ENCODE measurements at places on chromosomes 6 and 20.

DNA sequence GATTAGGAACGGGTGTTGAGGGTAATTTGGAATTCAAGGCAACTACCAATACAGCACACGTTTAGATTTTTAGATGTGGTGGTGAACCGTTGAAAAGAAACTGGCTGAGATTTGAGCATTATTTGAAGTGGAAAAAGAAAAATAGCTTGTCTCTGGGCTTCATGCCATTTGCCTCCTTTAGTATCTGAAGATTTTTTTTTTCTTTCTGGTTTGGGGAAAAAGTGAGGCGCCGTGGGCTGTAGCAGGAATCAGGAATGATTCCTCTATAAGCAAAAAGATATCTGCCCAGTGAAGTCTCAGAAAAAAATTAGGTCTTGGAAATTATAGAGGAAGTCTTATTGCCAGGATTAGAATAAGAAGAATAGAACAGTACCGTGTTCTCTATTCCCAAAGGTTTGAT, 88.5 kb downstream of the RPS12 start:
- no peak for DNase-seq

GRCh38 chr6:86526238-86526637, 411.1 kb upstream of the HTR1E start:
- no peak for DNase-seq

DNA sequence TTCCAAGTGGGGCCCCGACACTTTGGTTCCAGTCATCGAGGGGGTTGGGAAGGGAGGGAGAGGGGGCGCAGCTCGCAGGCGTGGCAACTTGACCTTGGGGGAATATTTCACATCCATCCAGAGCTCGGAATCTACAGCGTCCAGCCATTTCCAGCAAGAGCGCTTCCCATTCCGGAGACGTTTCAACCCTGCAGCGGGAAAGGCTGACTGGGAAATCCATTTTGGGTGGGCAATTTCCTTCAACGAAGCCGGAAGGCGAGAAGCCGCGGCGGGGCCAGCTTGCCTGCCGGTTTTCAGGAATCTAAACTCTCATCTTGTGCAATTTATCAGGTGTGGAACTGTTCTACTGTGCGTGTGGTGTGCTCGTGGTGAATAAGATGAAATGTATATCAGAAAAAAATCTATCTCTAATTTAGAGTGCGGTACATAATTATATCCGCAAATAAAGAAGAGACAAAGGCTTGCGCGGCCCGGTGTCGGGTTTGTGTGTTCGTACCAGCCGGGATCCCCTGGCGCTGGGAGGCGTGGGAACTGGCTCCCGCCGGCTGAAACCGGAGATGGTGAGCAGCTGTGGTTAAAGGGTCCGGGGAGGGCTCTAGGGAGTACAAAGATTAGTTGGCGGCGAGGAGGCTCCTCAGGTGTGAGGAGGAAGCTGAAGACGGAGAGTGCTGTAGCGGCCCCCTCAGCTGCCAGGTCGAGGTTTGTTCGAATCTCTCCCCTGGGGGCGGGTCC, 4.8 kb downstream of the SLC32A1 start:
- no peak for DNase-seq

DNA sequence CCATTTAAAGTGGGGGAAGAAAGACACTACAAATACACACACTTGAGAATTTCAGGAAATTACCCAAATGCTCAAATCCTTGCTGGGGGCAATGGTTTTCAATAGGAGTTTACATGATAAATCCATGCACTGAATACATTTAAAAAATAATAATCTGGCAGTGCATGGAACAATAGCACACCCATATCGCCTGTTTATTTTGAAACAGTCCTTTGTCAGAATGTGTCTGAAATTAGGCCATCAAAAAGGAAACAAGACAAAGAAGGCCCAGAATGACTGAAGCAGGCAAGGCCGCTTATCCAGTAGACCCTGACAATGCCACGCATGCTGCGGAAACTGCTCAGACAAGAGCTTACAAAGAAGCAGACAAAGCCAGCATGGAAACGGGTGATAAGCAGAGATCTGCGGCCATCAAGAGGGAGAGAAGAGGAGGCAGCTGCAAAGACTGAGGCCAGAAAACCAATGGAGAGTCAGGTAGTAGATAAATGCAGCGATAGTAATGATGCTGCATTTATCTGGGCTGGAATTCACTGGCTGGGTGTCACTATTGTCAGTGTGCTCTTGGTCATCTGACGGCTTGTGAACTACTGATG, 211.9 kb upstream of the CNR1 start:
- no peak for DNase-seq

GRCh38 chr6:126919947-126920346, 198.5 kb upstream of the RSPO3 start:
- DNase-seq: no peak

- no peak for DNase-seq
Observed at GRCh38 chr6:150273457-150274309, 95.1 kb upstream of the IYD start.

DNA sequence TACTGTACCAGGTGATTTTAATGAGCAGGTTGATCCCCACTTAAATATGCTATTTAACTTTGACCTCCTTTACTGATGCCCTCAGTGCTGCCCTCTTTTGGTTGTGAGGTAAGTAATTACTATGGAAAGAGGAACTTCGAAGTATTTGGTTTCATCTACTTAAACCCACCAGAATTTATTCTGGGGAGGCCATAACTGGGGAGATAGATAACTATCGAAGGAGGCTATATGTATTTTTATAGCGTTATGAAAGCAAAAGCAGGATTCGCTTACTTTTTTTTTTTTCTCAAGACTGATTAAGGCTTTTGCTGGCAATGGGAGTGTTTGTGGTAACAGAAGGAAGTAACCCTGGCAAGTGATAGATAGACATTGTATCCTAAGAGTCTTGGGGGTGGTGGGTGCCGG, 168.9 kb upstream of the CENPW start:
- DNase-seq: no peak

DNA sequence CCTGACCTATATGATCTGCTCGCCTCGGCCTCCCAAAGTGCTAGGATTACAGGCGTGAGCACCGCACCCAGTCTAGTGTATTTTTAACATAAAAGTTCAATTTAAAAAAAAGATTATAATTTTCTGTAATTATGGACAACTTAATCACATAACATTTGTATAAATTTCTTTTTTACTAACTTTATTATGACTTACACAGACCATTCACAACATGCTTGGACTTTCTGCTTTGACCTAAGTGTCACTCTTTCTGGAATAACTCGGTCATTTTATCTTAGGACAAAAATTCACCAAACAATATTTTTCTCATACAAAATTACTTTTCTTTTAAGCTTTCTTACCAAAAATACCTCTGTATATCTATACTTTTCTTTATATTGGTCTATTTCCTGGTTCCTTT, 15.4 kb upstream of the IL22RA2 start:
- no peak for DNase-seq

DNA sequence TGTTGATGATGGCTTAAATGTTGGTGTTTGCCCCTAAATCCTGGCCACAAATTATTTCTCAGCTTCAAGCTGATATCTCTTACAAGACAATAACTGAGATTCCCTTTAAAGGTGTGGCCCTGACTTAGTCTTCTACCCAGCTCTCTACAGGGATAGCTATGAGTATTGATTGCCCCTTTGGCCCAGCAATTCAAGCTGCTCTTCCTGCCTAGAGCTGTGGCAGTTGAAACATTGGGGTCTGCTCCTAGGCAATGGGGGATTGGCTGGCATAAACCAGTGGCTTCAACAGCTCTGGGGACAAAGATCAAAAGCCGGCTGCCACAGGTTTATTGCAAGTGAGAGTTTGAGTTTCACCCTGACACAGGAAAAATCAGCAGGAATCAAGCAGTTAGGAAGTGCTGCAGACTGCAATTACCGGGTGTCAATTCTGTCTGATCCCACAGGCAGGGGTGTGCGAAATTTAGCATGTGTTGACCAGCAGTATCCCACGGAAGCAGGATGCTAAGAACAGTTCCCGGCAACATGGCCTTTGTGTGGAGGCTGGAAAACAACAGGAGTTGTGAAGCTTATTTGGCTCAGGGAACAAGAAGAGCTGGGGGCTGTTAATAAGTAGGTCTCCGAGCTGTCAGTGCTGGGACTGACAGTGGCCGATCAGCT, 66.2 kb upstream of the IYD start:
- no peak for DNase-seq

GRCh38 chr6:13272131-13273046, 55.9 kb downstream of the TBC1D7 start:
- DNase-seq: no peak

DNA sequence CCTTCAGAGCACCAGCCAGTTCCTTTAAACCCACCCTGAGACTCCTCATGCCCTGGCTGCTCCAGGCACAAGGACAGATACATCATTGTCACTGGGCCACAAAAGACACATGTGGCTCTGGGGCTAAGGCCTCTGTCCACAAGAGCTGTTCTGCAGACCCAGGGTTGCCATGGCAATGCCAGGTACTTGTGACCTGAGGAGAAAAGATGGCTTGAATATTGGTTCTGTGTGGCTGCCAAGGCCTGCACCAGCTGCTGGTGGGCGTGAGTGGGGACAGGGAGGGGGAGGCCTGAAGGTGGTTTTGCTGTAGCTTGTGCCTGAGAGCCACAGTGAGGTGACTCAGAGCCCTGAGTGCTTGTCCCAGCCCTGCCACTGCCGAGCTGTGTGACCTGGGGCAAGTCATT, 31.8 kb downstream of the SAYSD1 start:
- no peak for DNase-seq

DNA sequence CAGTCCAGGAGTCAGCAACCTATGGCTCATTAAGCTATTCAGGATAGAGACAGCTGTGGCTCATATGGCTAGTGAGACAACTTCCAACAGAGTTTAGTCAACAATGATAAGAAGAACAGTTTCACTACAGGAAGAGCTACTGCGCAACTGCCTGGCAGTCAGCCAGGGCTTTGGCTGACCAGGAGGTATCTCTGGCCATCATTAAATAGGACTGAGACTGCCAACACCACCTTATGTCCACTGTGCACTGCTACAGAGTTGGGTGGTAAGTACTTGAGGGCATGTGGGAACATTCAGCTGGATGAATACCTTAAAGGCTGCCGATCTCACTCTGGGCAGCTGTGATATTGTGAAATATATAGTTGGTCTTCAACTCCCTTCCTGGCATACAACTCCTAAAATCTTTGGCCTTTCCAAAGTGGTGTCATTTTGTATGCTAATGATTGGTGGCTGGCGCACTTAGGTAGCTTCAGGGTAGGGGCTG, 52.2 kb upstream of the FAM83C start:
- DNase-seq: no peak

GRCh38 chr20:49476016-49476355, 6.5 kb downstream of the KCNB1 start:
- DNase-seq: no peak

GRCh38 chr20:11902285-11902697, 15.4 kb upstream of the BTBD3 start:
- no peak for DNase-seq

DNA sequence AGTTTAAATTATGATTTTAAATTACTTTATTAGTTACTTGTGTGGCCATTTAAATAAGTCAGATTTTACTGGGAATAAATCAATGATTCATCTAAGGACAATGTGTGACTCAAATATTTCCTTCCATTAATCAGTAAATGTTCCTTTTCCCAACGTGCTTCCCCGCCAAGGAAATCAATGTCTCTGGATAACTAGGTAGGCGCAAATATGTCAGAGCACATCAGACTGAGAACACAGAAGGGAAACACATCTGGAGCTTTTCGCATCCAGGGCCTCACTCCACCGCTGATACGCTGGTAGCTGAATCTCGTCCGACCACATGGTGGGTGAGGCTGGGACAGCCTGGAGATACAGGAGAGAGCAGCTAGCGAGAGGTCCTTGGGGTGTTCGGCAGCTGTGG, 56.4 kb upstream of the RPS6KA2 start:
- DNase-seq: no peak

DNA sequence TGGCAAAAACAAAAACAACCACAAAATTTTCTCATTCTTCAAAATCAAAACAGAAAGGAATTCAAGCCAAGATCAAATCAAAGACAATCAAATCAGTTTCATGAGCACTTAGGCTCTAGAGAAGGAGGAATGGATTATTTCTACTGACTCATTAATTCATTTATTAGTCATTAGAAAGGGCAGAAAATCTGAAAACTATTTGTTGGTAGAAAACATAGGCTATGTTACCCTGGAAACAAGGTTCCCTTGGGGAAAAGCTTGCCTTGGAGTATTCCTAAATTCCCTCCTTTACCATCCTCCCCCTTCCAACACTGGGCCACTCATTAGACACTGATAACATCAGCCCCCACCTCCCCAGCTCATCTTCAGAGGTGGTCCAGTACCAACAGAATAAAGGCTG, 17.5 kb downstream of the KIF16B start:
- no peak for DNase-seq

- DNase-seq: peak; percentile 79
Observed at GRCh38 chr6:95577304-95578105, at the start of gene MANEA. MANEA (plus strand) TSS chr6:95577535; CDS start chr6:95586440, 8,905 bp downstream.

DNA sequence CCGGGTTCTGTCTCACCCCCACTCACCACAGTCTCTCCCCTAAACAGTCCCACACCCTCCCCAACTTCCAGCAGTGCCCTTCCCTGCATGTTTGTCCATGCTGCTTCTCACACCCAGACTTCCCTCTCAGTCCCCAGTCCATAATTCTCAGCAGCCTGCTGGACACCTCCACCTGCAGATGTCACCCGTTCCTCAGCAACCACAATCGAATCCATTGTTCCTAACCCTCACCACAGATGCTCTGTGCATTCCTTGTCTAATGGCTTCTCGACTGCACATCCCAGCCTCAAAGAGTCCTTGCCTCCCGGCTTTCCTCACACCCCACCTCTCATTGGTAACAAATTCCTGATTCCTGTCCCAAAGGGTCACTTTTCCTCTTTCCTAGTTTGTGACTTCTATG, 55.6 kb downstream of the GOPC start:
- no peak for DNase-seq

DNA sequence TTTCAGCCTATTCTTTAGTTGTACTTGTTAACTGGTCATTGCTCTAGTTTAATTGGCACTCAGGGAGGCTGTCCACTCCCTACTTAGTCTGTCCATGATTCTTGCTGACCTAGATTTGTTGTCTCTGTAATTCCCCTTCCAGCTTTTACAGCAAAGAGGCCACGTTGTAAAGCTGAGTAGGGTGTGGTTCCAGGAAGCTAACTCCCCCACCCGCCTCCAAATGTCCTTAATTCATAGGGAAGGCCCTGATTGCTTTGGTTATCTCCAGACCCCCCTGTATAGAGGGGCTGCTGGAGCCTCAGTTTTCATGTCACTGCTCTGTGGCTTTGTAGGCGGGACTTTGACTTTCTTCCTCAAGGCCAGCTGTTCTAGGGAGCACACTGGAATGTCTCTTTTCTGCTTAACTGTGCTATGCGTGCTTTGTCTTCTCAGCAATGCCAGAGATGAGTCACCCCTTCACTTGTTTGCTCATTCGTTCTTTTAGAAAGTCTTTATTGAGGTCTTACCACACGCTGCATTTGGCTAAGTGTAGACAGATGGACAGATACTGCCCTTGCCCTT, 175.1 kb upstream of the JAG1 start:
- no peak for DNase-seq

- no peak for DNase-seq
Observed at GRCh38 chr6:108031968-108032367, 42.6 kb downstream of the OSTM1 start.

DNA sequence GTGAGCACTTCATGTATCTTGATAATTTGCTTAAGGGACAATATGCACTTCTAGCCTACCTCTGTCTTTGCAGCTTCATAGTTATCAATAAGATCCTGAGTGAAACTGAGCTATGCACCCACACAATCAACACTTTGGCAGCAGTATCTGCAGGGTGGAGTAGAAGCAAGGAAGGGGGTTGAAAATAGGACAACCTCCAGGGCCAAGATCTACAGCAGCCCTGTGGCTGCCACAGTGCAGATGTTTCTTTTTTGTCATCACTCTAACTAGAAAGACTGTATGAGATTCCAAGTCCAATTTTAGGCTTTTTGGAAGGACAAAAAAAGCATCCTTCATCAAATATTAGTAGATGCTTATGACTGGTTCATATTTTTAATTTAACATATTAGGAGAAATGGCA, 336.1 kb upstream of the CITED2 start:
- no peak for DNase-seq
